ENCODE measurements at places on chromosomes 1 and 21.

- DNase-seq: no peak
Measured at GRCh38 chr1:230224101-230224960, 157.3 kb downstream of the GALNT2 start.

DNA sequence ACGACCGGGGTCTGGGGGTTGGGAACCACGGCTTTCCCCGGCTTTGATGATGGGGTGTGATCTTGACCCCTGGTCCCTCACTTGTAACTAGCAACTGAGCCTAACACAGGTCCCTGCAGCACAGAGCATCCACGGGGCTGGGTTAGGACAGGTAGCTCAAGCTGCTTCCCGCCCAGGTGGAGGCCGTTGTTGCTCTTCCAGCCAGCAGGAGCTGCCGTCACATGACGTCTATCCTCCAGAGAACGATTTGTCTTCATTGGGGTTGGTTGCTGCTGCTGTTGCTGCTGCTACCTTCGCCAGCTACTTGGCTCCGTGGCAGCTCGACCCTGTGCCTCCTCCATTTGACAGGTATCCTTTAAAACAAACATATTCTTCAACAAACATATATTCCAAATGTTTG, 74.3 kb upstream of the ADAR start:
- DNase-seq: no peak

GRCh38 chr1:117537291-117537920, 68.4 kb upstream of the TENT5C start:
- DNase-seq: no peak

- DNase-seq: no peak
Measured at GRCh38 chr1:93740601-93741031, 59.0 kb upstream of the BCAR3 start.

GRCh38 chr1:90959352-90960206, 62.3 kb downstream of the ZNF644 start:
- DNase-seq: peak; percentile 41

DNA sequence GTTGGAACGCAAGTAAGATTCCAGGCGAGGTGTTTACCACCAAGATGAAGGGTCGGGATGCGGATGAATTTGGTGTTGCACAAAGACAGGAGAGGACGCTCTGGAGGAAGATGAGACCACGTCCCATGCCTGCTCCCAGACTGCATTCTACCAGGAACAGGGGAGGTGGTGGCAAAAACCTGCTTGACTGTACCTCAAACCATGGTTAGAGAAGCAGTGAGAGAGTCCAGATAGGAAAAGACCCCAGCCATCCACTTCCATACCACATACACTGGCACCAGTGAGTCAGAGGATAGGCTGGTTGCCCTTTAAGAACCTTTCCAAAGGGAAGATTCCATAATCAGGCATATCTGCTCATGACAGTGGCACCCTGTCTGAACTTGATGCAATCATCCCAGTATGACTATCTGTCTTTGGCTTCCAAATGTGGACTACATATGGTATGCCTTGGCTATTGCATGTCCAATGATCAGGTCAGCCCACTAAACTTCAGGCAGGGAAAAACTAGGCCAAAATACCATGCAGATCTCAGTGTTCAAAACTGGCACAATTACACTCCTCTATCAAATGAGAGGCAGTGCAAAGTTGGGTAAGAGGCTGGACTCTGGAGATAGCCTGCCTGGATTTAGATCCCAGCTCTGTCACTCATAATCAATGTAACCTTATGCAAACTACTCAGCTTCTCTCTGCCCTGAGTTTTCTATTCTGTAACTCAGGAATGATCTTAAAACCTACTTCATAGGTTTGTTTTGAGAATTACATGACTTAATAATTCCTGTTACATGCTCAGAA, 20.6 kb downstream of the NPR1 start:
- DNase-seq: peak; percentile 71

GRCh38 chr21:17901458-17902079, 82.4 kb upstream of the C21orf91 start:
- DNase-seq: peak; percentile 48

- DNase-seq: no peak
Measured at GRCh38 chr1:226066415-226067078, 4.0 kb downstream of the H3-3A start.

DNA sequence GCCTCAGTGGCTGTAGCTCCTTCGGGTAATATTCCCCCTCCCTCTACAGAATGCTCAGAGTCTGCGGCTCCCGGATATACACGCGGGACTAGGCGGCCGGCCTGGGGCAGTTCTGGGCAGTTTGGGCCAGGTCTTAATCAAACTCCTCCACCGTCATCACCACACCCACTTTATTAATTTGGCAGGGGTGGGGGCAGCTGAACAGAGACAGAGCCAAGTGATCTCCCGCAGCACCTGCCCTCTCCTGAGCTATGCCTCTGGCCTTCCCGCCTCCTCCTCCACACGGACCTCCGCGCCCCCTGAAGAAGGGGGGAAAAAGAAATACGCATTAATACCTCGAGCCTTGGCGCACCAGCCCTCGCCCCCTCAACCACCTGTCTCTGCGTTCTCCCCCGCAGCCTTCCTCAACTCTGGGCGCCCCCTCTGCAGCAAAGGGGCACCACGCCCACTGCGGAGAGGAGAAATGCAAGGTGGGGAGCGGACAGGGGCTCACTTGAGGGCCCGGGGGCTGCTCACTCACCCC, 42.6 kb downstream of the CD34 start:
- no peak for DNase-seq

DNA sequence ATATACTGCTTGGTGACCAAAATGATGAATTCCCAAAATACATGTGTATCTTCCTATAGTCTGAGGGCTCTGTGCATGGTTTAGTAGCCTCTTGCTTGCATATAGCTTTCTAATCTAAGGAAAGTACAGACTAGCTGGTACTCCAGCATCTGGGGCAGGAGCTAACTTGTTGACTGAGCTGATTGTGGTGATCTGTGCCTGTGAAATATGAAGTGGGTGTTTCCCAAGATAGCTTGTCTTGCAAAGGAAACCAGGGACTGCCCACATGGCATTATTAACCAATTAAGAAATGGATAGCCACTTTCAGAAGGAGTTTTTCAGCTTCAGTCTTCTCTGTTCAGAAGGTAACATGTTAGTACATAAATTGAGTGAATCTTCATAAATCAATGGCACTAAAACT, 219.8 kb downstream of the NEGR1 start:
- peak; percentile 26 for DNase-seq

DNA sequence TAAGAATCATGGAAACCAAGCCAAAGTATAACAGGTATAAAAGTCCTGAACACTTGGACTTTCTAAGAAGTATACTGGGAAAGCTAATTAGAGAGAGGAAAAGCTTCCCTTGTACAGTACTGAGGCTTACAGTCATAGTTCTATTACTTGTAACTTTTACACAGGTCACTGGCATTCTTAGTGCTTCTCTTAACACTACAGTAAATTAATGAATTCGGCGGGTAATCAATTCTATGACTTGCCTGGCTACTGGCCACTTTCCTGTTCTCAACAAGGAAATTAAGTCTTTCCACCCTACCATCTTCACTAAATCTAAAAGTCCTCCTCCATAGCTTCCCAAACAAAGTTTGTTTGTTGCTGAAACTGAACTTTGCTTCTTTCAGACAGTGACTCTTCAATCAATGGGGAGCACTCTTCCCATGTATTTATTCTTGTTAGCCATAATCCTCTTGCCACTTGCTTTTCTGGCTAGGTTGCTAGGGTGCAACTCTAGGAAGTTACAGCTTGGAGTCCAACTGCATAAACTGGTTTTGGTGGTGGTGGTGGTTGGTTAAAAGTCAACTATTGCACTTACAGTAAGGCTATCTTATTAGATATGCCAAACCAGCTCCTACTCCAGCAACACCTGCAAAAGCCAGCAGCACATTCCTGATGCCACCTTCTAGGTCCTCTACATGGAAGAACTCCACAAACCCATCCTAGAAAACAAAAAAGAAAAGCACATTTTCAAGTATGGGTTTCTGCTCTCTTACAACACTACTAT, 2.4 kb downstream of the MCL1 start:
- no peak for DNase-seq

DNA sequence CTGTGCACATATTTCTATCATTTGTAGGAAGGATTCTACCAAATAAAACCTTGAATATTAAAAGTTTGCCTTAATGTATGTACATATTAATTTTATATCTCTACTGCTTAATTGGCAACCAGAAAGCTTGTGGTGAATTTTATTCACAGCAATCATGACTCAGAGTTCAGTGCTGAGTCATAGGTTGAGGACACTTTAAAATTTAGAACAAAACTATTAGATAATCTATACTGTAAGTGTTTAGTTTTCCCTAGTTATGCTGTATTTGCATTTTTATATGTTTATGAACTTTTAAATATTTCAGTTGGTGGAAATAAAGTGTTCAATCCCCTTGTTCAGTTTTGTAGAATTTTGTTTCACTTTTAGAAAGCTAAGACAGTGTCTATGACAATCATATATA, 841.5 kb downstream of the KCNT2 start:
- no peak for DNase-seq

- no peak for DNase-seq
Measured at GRCh38 chr1:3271866-3272265, 182.6 kb upstream of the ARHGEF16 start.

GRCh38 chr1:15222653-15223303, 24.2 kb upstream of the FHAD1 start:
- no peak for DNase-seq

- DNase-seq: no peak
Measured at GRCh38 chr21:17386498-17386897, 126.3 kb upstream of the CXADR start.

DNA sequence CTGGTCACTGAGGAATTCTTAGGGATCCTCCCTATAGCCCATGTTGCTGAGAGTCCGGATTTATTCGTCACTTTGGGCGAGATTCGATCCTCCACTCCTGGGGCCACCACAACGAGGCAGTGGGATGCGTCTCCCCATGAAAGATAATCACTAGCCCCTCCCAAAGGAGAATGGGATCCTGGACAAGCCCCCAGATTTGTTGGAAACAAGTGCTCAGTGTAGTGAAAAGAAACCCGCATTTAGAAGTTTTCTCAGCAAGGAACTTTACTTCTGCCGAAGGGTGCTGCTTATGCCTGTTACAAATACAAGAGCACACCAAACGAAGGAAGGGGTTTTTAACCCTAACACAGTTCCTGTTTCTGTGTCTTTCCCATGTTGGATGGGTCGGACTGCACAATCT, 83.3 kb downstream of the ZFYVE9 start:
- no peak for DNase-seq

DNA sequence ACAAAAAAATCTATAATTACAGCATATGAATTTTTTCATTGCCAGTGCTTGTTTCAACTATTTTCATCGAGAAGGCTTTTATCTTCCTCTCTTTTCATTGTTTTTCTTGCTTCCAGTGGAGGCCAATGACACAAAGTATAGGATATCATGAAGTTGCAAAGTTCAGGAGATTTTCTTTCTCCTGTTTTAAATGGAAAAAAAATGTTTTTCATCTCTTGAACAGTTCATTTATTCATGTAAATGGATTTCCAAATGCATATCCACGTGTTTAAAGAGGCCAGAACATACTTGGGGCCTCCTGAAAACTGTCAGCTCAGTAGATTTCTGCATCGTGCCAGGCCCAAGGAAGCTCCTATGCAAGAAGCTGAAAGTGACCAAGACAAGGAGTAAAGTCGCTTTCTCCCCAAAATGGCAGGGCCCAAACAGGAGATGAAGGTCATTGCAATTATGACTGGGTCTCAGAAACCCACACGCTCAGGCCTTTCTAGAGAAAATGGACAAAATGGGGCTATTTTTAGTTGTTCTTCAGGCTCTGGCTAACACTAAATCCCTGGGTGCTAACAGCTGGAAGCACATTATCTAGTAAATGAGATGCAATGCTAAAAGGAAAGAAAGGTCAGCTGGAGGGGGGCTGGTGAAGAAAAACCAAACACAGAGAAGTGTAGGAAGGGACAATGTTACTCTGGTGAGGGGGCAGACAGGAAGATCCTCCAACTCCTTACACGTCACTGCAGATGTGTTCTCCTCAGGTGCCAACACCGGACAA, 136.9 kb upstream of the C8B start:
- DNase-seq: no peak

DNA sequence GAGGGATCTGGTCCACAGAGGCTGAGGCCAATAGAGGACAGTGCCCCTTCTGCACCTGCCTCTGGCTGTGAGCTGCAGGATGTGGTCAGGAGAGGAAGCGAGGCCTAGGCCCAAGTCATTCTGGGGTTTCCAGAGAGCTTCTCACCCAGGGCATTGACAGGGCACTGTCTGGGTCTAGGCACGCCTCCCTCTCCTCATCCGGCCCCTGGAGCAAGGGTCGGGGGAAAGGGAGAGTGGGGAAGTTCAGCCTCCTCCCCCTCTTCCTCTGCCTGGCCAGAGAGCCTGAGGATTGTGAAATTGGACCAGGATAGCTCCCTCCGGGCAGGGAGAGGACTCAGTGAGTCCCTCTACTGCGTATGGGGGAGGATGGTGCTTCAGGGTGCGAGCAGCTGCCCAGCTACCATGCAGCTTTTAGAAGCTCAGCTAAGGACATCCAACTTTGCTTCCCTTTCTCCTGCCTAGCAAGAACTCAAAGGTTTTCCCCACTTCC, 6.3 kb upstream of the INAVA start:
- peak; percentile 86 for DNase-seq

GRCh38 chr1:204087893-204088528, 15.1 kb downstream of the SOX13 start:
- no peak for DNase-seq

DNA sequence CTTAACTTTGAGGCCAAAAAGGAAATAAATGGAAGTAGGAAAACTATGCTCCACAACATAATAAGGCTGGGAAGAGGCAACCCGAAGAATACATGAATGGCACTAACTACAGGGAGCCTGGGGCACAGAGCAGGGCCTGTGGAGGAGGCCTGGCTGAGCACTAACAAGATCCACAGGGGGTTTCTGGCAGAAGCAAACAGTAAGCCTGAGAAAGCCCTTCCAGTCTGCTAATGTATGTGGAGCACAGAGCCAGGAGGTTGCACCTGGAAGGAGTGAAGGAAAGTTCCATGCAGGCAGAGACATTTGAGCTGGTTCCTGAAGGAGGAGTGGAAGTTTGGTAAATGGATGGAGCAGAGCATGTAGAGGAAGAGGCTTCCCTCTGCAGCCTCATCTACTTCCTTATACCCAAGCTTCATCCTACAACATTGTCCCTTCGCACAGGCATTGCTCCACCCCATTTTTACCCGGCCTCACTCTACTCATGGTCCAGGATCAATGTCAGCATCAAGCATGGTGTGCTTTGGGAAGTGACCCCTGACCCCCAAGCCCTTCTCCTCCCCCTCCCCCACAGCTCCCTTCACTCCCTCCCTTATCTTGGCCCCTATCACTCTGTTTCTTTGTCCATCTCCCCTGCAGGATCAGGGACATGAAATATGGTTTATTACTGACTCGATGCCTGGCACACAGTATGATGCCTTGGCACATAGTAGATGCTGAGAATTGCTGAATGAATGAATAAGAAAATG, 23.3 kb downstream of the SHISA4 start:
- no peak for DNase-seq

GRCh38 chr1:7878027-7878426, 25.2 kb upstream of the UTS2 start:
- DNase-seq: no peak

- DNase-seq: peak; percentile 42
Measured at GRCh38 chr1:209569455-209570207, 13.9 kb upstream of the CAMK1G start.
